ENCODE measurements at places on chromosomes 16 and 17.
A peak's percentile ranks its signal among the peaks of the same experiment; 100 is the strongest.

DNA sequence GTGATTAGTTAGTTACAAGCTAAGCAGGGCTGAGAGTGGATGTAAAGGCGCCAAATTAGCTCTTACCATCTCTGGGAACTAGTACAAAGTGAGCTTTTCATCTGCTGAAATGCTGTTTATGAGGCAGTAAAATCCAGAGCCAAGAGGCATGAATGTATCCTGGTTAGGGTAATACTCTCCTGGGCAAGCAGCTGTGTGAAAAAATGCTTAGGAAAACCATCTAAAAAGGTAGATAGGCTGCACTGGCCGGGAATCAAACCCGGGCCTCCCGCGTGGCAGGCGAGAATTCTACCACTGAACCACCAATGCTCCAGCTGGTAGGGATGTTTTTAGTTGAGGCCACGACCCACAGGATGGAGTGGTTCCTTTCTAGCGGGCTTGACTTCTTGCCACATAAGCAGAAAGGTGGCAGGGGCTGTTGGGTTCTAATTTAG, 23.0 kb downstream of the VAC14 start:
- no peak for DNase-seq

GRCh38 chr17:36482611-36483504, 3.6 kb upstream of the ZNHIT3 start:
- no peak for DNase-seq

DNA sequence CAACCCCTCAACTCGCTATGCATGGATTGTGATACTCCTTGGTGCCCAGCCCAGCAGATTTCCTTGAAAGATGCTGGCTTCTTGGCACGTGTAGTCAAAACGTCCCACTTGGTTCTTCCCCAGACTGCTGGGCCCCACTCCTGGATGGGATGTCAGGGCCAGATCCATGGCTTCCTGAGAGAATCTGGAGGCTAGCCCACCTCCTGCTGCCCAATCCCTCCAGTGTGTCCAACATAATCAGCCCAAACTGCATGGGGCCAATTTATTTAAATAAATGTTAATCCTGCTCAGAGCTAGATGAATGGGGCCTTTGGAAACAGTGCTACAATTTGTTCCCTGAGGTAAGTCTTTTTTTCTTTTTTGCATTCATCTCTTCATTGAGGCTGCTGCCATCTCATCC, 49.4 kb downstream of the WSB1 start:
- no peak for DNase-seq

- no peak for DNase-seq
These were observed 6.4 kb downstream of the CACNG5 start for GRCh38 chr17:66841328-66841727.

- no peak for DNase-seq
These were observed 23.2 kb upstream of the CYTH1 start for GRCh38 chr17:78805301-78805700.

GRCh38 chr16:71893888-71894228, 1.5 kb upstream of the IST1 start:
- DNase-seq, result no peak

GRCh38 chr17:57726213-57726790, 18.8 kb downstream of the CCDC182 start:
- DNase-seq, result no peak

DNA sequence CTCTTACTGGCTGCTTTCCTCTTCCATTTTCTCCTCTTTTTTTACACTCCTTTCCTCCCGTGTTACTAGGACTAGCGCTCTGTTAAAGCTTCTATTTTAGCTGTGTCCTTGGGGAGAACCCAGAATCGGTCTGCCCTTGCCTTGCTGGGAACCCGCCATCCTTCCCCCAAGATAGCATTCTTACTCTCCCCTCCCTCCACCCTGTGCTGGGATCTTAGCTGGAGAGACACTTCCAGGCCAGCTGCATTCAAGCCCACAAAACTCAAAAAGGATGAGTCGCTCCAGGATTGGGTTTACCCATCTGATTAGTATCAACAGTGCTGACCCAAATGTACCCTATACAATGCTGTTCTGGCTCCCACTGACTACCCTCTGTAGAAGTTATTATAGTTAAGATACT, 200.5 kb upstream of the ASIC2 start:
- no peak for DNase-seq

DNA sequence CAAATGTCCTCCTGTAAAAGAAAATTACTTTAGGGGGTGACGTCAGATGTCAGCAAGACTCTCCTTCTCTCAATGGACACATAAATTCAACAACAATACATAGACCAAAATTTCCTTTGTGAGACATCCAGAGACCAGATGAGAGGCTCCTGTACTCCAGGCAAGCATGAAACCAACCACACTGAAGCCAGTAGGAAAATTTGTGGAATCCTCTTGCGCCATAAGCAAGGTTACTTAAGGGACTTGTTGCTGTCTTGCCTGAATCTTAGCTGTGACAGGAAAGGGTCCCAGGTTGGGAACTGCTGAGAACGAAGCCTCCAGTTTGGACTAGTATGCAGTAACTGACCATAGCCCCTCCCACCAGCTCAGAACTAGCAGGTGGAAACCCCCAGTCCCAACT, 56.0 kb downstream of the CEP112 start:
- no peak for DNase-seq

GRCh38 chr16:14193316-14193871, 122.3 kb downstream of the MRTFB start:
- DNase-seq, result peak; percentile 43

DNA sequence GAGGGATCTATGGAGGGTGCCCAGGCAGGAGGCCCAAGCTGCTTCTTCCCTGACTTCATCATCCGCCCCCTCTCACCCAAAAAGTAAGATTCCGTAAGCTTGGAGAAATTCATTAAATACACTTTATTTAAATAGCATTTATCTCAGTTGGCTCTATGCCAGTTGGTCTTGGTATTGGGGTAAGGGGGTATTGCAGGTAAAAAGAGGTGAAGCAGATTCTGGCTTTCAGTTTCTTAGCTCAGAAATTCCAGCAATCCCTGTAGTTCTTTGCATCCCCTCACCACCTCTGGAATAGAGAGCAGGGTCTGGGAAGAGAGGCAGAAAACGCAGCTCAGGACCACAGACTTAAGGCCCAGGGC, 750 bp upstream of the ALDOC start:
- no peak for DNase-seq

DNA sequence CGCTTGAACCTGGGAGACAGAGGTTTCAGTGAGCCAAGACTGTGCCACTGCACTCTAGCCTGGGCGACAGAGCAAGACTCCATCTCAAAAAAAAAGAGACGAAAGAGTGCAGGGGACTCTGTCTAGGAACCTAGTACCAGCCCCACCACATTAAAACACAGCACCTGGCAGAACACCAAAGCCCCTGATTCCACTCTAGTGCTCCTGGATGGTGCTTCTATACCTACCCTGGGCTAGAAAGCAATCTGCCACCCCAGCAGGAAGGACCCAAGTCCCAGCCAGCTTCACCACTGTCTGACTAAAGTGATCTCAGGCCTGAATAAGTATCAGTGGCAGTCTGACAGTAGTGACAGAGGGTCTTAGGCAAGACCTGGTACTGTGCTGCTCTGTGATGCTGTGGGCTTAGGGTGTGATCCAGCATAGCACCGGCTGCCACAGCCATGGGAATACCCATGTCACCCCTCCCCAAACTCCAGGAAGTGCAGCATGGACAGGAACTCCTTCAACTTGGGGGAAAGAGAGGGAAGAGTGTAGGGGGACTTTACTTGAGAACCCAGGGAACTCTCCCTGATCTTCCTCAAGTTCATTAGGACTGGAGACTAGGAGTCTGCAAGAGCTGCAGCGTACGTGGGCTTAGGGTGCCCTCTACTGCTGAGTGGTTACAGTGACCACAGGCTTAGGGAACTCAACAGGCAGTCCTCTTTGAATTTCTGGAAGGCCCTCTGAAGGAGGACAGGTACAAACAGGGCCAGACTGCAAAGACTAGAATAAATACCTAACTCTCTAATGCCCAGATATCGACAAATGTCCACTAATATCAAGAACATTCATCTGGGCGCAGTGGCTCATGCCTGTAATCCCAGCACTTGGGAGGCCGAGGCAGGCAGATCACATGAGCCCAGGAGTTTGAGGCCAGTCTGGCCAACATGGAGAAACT, 30.0 kb upstream of the RNF43 start:
- DNase-seq, result peak; percentile 37

DNA sequence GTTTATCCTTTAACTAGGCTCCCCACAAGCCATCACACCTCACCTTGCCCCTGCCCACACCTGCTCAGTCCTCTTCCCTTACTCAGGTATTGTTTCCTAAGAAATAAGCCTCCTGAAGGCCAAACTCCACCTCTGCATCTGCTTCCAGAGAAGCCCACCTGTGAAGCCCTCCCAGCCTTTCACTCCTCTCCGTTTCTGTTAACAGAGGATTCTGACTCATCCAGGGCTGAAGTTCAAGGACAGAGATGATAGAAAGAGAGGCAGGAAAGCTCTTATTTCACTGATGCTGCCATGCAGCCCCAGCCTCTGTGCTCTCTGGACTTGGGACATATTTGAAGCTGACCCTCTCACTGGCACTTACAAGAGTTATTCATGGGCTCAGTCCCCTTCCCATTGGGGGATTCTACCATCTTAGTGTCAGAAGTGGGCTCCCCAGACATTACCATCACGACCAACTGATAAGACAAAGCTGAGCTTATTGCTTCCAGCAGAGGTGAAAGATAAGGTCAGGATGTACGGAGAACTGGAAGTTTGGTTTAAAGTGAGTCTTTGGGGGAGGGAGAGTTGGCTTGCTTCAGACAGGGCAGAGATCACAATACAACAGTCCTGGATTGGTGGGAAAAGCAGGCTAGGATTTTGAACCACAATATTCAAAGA, 35.3 kb upstream of the XYLT2 start:
- DNase-seq, result no peak

DNA sequence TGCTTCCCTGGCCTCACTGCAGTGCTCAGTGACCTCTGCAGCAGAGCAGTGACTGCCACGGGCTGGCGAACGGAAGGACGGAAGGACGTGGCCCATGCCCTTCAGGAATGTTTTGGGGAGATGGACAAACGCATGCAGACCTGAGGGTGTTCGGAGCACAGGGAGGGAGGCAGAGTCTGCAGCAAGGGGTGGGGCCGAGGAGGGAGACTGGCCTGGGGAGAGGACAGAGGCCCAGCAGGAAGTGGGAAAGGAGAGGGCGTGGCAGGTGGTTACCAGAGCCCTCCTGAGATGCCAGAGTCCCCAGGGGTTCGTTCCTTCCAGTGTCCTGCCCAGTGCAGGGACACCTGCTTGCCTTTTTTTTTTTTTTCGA, 21.9 kb downstream of the ADORA2B start:
- no peak for DNase-seq

GRCh38 chr17:19290066-19290705, 53.0 kb downstream of the EPN2 start:
- no peak for DNase-seq
